ENCODE measurements at places on chromosomes 3 and 15.

GRCh38 chr3:14148041-14148985, 23.5 kb downstream of the TMEM43 start:
- peak; percentile 23 for DNase-seq

- DNase-seq: no peak
Observed at GRCh38 chr15:31500766-31501449, 174.3 kb downstream of the KLF13 start.

DNA sequence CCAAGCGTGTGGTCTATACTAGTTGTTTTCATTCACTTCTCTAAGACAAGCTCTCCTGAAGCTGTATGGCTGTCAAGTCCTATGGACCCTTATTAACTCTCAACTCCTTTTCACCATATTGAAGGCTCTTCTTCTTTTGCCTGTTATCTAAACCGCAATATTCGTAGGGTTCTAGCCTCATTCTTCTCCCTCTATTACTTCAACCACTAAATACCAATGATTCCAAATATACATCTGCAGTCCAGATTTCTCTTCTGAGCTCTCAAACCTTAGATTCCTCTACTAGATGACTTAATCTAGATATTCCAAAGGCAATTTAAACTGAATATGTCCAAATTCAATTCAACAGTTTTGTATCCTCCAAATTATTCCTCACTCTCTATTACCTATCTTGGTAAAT, 24.6 kb downstream of the AQR start:
- DNase-seq: no peak

DNA sequence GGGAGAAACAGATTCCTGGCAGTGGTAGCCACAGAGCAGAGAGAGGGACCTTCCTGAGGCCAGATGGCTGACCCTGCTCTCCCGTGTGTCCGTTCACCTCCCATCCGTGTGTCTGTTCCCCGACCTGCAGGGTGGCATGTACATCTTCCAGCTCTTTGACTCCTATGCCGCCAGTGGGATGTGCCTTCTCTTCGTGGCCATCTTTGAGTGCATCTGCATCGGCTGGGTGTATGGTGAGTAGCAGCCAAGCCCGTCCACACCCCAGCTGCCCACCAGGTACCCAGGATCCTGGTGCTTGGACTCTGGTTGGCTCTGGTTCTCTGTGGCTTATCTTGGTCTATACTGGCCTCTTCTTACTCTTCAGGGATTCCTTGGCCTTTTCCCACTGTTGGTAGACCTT, 59.5 kb upstream of the SLC6A1 start:
- no peak for DNase-seq

- DNase-seq: no peak
Observed at GRCh38 chr3:178537122-178537705, 978 bp downstream of the KCNMB2 start.

GRCh38 chr3:64207289-64208080, 17.8 kb downstream of the PRICKLE2 start:
- DNase-seq: no peak

DNA sequence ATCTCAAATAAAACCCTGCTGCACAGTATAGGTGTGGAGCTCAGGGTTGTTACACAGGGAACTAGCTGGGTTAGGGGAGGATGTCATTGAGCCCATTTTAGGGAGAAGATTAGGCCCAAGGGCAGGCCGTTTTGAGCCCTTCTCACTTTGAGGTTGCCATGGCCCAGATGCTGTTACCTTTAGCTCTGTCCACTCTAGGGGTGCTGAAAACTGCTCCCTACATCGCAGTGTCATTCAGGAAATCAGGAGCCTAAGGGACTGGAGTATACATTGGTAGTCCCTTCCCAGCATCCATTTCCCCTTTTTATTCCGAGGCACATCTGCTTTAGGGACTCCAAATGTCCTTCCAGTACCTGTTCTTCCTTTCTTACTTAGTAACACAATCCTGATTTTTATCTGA, 79.0 kb upstream of the SELENOK start:
- no peak for DNase-seq

- DNase-seq: no peak
Observed at GRCh38 chr3:30915782-30916181, 21.3 kb upstream of the GADL1 start.

DNA sequence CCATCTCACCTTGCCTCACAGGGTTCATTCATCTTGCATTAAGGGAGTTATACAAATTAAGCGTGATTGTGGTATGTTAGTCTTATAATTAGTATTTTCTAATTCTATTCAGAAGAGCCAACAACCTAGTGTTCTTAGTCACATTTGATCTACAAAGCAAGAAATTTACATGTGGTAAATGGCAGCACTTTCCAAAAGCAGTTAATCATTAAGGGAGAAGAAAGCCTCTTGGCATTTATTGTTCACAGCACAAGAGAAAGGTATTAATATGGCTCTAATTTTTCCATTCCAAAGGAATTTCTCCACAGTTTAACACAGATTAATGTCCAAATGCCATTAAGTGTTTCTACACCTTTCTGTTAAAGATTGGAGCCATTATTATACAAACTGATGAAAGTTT, 1077.1 kb downstream of the ZPLD1 start:
- DNase-seq: no peak

DNA sequence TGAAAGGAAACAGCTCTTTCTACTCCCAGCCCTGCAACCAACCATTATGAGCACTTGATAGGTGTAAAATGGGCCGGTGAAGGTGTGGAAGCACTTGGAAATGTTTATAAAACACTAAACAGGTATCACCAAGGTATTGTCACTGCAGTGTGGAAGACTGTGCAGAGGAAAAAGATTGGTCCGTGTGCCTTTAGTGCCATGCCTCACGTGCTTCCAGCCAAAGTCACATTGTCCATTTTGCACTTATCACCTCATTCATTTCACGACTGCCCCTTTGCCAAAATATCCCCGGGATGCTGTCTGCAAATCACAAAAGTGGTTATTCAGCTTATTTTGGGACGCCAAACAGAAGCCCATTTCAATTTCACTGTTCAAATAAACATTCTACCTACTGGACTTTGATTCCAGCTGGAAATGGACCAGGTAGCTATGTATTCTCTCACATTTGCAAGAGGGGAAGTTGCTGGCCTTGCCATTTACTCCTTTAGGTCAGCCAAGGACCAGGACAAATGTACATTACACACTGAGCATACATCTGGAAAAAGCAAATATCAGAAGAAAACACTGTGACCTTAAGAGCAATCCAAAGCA, 58.4 kb downstream of the ARRDC4 start:
- DNase-seq: no peak

DNA sequence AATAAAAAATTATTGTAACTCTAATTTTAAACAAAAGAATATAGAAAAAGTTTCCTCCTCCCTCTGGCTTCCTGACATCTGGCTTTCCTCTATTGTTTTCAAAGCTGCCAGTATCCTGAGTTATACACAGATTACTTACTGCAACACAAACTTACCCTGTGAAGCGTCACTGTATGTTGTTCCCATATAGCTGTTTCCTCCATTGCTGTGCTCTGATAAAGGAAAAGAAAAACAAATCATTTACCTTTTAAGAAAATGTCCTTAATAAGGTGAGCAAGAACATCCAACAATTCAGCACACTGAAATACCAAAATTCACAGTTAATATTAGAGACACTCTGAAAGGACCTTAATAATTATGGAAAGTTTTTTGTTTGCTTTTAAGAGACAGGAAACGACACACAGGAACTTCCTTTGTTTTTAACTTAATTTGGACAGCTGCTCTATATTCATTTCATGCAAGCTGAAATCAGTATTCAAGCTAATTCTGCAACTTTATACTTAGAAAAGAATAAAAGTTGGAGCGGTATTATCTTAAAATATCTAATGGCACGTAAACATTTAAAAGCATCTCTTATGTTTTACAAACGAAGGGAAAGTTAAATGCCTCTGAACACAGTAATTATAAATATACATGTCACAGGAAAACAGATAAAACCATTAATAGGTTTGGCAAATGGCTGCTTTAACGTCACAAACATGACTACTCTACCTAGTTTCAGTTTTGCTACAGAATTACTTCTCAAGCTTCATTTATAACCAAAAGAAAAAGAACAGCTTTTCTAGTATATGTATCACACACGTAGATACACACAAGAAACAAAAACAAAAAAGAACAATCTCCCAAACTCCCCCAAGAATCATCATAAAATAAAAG, 21.5 kb downstream of the TJP1 start:
- DNase-seq: no peak

DNA sequence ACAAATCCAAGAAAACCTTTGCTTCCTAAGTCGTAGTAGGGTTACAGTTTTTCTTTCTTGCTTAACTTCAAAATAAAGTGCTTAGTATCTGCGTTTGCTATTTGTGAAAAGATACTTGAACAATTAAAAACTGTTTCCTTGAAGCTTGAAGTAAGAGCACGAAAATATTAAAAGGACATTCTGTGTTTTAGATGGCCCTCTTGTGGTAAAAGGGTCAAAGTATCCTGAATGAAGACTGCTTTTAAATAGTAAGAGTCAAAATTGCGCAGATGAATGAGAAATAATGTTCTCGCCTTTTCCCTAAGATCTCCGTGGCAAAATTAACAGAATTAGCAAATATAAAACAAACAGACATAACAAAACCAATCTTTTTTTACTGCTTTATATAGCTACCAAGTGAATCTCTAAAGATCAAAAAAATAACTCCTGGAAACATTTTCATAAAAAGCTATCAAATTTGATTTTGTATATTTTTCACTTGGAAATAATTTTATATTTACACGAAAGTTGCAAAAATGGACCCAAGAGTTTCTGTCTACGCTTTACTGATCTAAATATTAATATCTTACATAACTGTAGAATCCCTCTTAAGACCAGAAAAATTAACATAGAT, 175.4 kb downstream of the MBNL1 start:
- DNase-seq: peak; percentile 11

- no peak for DNase-seq
Observed at GRCh38 chr15:59158701-59159034, 48.0 kb upstream of the LDHAL6B start.

- no peak for DNase-seq
Observed at GRCh38 chr15:72375501-72375845, 341 bp downstream of the HEXA start.

DNA sequence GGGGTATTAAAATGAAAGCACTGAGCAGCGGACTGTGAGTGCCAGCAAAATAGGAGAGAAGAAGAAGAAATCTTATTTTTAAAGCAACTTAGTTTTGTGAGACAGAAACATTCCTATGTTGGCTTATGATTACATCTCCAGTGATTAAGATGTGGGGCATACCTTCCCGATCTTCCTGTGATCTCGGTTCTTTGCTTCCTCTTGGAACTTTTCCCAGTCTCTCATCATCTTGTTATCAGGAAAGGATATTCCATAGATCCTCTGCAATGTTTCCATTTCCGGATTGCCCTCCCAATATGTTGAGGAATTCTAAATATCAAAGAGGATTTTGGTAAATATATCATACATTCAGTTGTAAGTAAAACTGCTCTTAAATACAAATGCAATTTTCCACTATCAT, 22.2 kb downstream of the TARS3 start:
- peak; percentile 71 for DNase-seq

DNA sequence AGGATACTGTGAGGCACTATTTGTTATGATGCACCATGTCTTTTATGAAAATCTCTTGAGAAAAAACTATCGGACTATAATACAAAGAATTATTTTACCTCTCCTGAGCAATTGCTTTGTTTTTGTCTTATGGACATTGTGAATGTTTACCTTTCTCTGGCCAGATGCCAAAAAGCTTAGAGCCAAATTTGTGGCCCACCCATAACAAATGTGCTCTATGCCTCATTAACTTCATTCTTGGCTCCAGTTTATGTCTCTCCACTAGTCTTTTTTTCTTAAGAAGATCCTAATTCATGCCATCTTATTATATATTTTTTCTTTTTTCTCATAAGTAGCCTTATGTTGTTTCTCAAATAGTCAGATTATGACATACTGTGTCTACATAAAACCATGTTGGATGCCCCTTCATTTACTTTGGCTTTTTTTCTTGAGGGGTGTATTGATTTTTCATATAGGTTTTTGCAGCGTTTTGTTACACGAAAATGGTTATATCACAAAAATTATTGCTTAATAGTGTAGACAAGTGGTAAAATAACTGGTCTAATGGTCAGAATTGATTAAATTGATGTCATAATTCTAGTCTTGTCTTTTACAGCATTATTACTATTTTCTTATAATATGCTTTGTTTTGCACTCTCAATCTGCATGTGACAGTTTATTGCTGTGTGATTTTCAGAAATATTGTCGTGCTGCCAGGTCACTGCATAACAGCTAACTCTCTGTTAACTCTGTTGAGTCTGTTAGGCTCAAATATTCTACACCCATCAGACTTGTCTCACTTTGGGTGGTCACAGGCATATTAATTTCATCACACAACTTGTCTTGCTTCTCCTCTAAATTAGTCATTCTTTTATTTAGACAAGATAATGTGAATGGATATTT, 18.2 kb downstream of the SENP8 start:
- no peak for DNase-seq

GRCh38 chr3:32401556-32402081, 10.0 kb downstream of the CMTM7 start:
- DNase-seq: peak; percentile 46

DNA sequence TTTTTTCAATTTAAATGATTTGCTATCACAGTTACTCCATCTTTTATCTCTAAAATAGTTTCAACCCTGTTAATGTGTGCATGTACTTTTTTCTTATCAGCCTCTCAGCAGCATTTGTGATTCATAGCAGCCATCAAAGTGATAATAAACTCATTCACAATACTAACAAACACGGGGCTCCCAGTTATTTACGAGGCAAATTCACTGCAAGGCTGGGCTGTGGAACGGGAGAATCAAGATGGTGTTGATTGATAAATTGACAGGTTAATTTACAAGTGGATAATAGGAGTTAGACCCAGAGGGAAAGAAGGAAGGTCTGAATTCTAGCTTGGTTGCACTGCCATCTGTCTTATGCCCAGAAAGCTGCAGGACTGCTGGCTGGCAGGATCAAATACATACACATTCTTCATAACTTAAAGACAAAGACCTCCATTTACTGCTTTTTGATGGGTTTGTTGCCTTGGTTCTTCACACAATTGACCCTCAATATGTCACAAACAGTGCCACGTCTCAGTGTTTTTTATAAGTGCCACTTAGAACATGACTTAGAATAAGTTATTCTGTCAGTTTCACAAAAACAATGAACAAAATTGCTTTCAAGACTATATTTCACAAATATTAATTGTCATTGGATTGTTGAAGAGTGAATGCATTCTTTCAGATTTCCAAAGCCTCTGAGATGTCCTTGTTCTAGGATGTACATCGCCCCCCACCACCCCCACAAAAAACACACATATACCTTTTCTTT, 562.8 kb downstream of the NR2F2 start:
- peak; percentile 20 for DNase-seq

- DNase-seq: no peak
Observed at GRCh38 chr15:38499651-38500050, 45.7 kb downstream of the FAM98B start.

DNA sequence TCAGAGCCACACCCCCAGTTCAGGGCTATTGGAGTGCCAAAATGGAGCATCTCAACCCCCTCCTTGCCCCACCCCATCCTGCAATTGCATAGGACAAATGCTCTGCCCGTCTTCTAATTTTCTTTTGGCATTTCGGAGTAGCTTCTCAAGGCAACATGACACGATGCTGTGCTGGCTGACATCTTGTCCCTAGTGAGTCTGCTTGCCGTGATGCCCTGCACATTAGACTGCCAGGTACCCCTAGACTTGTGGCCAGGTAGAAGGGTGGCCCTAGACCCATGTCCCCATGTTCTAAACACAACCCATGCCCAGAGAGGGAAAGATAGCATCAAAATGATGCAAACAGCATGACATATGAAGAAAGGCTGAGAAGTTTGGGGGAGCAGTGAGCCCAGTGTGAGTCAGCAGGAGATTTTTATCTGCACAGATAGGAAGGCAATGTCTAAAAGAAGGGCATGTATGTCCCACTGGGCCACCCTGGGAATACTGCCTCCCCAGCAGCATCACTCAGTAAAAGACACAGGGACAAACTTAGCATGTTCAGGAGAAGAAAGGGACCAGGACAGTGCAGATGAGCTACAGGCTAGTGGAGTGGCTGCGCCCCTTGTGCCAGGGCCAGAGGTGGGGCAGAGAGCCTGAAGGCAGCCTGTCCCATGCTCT, 36.8 kb downstream of the CA12 start:
- DNase-seq: peak; percentile 14
